ENCODE measurements at places on chromosomes 6 and 20.

- DNase-seq: no peak
These were observed 736.1 kb downstream of the DOK5 start for GRCh38 chr20:55211481-55211880.

DNA sequence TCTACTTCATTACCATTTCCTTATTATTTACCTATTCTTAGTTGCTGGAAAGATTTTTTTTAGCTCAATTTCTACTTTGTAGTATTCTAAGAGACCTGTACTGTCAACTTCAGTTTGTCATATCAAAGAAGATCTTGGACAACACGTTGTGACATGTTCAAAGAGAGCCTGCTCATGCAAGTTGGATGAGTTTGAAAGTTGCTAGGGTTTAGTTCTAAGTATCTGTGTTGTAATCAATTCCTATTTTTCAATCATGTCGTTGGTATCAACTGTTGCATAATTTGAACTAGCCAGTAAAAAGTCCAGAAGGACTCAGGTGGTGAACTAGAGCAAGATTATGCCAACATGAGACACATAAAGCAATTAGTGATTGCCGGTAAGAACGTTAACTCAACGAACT lies 30.2 kb downstream of the PKIB start:
- DNase-seq: no peak

DNA sequence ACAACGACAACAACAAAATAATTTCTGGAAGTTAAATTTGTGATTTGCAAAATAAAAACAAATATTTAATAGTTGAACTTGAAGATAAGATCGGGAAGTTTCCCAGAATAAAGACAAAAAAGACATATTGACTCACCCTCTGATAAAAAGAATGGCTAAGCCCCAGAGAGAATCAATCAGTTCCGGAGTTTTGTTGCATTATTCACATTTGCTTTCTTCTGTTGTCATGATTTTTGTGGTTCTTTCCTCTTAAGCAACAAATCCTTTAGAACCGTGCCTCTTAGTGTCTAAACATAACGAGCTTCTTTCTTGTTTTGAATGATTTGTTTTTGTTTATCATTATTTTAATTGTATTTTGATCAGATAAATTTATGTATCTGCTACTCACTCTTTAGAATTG lies 337.7 kb upstream of the PRND start:
- DNase-seq: no peak

- no peak for DNase-seq
These were observed 35.8 kb downstream of the FBXO5 start for GRCh38 chr6:152946995-152947394.

- DNase-seq: no peak
These were observed 739 bp downstream of the GSS start for GRCh38 chr20:34954904-34955230.

DNA sequence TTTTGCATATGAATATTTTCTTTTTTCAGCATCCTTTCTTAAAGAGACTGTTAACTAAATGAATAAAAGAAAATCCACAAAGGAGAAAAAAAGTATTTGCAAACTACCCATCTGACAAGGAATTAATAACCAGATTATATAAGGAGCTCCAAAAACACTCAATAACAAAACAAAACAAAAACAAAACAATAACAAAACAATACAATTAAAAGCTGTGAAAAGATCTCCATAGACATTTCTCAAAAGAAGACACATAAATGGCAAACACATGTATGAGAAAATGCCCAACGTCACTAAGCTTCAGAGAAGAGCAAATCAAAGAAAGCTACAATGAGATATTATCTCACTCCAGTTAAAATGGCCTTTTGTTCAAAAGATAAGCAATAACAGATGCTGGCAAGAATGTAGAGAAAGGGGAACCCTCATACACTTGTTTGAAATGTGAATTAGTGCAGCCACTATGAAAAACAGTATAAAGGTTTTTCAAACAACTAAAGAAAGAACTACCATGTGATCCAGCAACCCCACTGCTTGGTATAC lies 1310.0 kb upstream of the EYS start:
- no peak for DNase-seq

DNA sequence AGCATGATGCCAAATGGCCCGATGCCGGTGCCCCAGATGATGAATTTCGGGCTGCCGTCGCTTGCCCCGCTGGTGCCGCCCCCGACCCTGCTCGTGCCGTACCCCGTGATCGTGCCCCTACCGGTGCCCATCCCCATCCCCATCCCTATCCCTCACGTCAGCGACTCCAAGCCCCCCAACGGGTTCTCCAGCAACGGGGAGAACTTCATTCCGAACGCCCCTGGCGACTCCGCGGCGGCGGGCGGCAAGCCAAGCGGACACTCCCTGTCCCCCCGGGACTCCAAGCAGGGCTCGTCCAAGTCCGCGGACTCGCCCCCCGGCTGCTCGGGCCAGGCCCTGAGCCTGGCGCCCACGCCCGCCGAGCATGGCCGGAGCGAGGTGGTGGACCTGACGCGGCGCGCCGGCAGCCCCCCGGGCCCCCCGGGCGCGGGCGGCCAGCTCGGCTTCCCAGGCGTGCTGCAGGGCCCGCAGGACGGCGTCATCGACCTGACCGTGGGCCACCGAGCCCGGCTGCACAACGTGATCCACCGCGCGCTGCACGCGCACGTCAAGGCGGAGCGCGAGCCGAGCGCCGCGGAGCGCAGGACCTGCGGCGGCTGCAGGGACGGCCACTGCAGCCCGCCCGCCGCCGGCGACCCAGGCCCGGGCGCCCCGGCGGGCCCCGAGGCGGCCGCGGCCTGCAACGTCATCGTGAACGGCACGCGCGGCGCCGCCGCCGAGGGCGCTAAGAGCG lies 144.6 kb downstream of the SOBP start:
- no peak for DNase-seq

DNA sequence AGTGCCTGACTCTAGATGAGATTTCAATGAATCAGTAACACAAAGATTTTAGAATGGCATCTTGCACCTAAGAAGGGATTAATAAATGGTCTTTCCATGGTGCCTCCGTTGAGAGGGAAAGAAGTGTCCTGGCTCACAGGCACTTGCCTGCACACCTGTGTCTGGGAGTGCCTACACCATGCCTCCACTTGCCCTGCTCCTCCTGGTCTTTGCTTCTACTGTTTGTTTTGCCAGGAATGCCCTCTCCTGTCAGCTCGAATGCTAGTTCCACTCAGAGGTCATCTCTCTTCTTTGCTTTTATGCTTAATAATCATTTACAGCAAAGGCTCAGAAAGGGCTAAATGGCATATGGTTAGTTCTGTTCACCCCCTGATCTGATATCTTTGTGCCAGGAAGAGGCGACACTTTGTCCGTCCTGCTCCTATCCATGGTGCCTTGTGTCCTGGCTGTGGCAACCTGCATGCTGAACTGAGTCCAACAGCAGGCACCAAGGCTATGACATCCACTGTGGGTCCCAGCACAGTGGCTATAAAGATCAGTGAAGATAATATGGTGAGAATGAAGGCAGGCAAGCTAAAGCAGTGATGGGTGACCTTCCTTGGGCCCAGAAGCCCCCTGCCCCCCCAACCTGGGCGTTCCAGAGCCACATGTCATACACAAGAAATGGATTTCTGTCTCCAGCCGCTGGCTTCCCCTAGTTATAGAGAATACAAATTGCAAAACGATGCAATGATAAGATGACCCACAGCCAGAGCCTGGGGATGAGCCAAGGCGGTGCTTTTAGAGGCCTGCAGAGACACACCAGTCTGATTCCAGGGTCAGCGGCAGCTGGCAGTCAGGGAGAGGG lies 1.4 kb downstream of the C6orf132 start:
- no peak for DNase-seq

- peak; percentile 90 for DNase-seq
These were observed 4.0 kb downstream of the PPP1R18 start for GRCh38 chr6:30682143-30683117.

GRCh38 chr20:22576273-22576672 lies 8.1 kb downstream of the FOXA2 start:
- DNase-seq: no peak

DNA sequence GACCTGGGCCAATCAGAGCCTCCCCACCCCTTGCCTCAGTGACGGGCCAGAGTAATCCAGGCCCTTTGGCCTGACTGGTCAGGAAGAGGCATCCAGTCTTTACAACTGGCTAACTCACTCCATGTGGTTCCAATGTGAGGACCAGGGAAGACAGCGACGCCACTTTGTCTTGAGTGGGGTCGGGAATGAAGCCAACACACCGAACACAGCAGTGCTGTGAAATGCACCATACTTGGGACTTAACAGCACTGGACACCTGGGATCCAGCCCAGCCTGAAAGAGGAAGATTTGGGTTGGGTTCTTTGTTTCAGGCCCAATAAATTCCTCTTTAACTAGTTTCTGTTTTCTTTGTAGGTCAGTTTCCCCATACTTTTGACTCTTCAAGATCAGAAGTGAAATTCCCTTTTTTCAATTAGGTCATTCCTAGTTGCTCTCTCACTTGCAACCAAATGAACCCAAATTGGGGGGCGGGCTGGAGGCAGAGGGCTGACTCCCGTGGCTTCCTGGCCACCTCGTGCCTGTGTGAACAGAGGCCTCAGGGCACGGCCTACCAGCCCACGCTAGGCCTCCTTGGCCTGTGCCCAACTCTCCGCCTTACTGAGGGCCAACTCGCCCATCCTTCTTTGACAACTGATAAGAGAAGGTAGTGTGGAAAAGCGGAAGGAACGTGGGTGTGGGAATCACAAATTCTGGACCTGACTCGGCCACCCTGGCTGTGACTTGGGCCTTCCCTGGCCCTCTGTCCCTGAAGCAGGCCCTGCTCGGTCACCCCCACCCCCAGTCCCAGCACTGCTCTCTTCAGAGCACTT lies 17.1 kb downstream of the SULF2 start:
- no peak for DNase-seq

- DNase-seq: no peak
These were observed 388.2 kb downstream of the TBC1D32 start for GRCh38 chr6:120945905-120946594.

DNA sequence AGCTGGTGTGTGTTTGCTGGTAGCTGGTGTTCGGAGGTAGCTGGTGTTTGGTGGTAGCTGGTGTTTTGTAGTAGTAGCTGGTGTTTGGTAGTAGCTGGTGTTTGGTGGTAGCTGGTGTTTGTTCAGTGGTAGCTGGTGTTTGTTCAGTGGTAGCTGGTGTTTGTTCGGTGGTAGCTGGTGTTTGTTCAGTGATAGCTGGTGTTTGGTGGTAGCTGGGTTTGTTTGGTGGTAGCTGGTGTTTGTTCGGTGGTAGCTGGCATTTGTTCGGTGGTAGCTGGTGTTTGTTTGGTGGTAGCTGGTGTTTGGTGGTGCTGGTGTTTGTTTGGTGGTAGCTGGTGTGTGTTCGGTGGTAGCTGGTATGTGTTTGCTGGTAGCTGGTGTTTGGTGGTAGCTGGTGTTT lies 48.0 kb downstream of the BMP7 start:
- DNase-seq: no peak

DNA sequence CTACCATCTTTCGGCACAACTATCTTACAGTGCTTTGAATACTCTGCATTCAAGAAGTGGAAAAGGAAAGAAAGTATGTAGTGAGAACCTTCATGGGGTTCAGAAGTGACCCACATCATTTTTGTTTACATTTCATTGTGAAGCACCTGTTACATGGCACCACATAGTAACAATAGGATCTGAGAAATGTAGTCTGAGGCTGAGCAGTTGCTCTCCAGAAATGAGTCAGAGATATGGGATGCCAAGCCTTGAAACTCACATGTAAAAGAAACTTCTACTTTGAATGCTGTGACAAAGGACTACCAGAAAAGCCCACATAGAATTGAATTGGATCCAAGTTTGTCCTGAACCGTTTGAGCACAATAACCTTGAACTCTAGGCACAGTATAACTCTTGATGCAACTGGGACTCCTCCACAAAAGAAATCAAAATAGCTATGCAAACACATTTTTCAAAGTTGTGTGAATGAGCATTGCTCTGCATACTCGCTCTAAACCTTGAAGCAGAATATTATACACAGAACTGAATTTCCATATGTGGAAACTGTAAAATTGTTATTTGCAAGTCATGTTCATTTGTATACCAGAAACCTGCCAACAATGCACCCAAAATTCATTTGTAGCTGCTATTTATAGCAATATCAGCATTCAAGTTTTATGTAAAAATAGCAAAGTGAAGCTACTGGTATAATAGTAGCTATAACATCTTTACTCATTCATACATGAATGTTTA lies 400.9 kb upstream of the POU3F2 start:
- no peak for DNase-seq

- DNase-seq: peak; percentile 18
These were observed 369.0 kb downstream of the SYNE1 start for GRCh38 chr6:152267967-152268845.

- DNase-seq: no peak
These were observed 47.6 kb upstream of the MYLIP start for GRCh38 chr6:16081326-16081725.

- DNase-seq: no peak
These were observed 39.0 kb upstream of the JARID2 start for GRCh38 chr6:15206887-15207286.

GRCh38 chr6:39088331-39088730 lies 26.7 kb downstream of the SAYSD1 start:
- DNase-seq: no peak

GRCh38 chr20:9498322-9498721 lies 16.1 kb upstream of the LAMP5 start:
- no peak for DNase-seq

- DNase-seq: no peak
These were observed 29.1 kb upstream of the SGK1 start for GRCh38 chr6:134346932-134347545.

- no peak for DNase-seq
These were observed 541.2 kb downstream of the QKI start for GRCh38 chr6:163955756-163956155.

DNA sequence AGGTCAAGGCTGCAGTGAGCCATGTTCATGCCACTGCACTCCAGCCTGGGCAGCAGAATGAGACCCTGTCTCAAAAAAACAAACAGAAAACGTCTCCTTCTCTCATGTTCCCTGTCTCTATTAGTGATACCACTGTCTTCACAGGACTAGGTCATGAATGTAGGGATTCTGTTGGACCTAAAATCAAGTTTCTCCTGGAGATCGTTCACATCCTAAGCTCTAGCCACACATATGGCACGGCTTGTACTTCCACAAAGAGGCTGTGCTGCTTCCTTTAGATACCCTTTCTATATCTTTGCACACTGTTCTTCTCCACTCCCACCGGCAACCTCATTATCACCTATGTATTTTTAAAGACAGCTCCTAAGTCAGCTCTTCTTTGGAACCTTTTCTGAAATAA lies 96.5 kb downstream of the ADGRG6 start:
- DNase-seq: no peak

- DNase-seq: no peak
These were observed 109.2 kb upstream of the CDYL start for GRCh38 chr6:4666886-4667513.

DNA sequence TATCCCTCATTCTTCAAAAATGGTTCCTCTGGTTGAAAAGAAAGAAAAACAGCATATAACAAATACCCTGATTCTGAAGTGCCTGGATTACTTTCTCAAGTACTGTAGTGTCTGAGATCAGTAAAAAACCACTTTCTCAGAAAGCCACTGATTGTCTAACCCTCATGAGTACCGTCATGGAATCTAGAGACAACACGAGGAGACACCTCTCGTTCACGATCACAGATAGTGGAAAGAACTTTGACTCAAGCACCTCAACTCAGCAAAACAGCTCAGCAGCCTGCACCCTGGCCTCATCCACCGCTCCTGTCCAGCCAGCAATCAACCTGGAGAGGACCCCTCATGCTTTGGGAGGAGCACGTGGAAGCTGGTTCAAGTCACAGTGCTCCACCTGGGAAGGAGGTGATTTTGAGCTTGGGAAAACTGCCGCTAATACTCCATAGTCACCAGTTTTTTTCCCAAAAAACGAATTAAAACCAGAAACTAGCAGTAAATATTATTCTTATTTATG lies 1.0 kb downstream of the SCML4 start:
- DNase-seq: peak; percentile 88
